ENCODE measurements at places on chromosomes 4 and X.

DNA sequence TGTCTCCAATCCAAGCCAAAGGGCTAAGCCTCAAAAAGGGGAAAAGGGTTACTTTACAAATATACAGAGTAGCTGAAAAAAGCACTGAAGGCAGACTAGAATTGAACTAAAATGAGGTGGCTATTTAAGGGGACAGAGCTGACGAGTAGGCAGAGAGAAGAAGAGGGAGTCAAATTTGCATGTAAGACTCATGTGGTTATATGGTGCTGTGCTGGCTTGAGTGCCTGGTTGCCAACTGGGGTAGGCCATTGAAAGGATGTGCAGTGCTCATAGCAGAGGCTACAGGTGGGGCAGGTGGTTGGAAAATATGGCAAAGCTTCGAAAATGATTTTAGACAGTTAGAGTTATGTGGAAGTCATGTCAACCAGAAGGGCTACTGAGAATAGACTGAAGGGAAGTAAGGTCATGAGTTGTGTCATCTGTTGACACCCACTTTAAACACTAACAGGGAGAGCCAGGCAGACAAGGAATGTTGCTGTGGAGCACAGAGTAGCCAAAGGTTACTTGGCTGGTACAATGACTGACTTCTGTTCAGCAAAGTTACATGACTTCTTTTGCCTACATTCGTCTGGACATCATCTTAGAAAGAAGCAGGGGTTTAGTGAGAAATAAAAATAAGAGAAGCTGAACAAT is 1210.4 kb downstream of the ADGRL3 start:
- DNase-seq = no peak

GRCh38 chr4:105147553-105148161 is 981 bp downstream of the TET2 start:
- peak; percentile 30 for DNase-seq

- DNase-seq = no peak
These were observed 282.2 kb upstream of the KLF3 start for GRCh38 chr4:38381788-38382187.

- no peak for DNase-seq
These were observed 144.3 kb downstream of the BEND2 start for GRCh38 chrX:18076434-18076833.

DNA sequence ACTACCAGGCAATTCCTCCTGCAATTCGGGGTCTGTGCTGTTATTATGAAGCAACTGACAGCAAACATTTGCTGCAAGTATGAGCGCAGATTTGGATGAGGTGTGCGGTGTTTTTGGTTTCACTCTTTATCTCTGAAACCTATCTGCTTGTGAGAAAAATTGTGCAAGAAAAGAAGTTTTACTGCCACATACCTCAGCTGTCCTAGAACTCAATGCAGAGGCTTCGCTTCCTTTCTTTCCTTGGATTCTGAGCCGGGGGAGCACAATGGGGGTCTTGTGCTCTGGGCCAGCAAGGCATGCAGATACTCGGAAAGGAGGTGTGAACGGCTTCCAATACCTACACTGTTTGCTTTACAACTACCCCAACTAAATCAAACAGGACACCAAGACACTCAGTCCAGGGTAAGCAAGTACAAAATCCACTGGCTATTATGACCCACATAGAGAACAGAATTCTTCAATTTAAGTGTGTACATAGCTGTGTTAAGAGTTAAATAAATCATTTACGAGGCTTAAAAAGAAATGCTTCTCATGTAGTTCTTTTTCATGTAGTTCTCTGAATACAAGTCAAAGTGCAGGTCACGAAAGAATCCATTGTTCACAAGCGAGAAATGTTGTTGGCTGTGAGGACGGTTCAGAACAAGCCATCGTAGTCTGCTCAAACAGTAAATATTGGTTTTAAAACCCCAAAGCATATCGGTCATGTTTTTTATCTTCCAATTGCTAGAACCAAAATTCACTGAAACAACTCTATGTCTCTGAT is 1.1 kb downstream of the SORBS2 start:
- DNase-seq = no peak

GRCh38 chr4:168825975-168826374 is 184.1 kb downstream of the CBR4 start:
- no peak for DNase-seq

GRCh38 chr4:37465296-37465695 is 220.8 kb downstream of the NWD2 start:
- no peak for DNase-seq

DNA sequence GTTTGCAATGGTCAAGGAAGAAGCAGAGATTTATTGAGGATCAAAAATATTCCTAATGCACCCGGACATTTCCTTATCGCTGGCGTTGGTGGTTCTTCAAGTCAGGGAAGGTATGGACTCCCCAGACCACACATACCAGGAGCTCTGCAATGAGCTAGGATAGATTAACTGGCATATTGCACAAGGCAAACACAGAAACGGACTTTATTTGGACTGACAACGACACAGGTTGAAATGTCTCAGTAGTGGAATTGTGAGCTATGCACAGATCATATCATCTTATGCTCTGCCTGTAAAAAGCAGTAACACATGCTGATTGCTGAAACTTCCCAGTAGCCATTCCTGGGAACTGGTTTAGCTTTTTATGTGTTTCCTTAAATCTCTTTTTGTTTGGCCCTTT is 1.7 kb downstream of the TSPAN7 start:
- DNase-seq = no peak

- no peak for DNase-seq
These were observed 34.8 kb upstream of the USP51 start for GRCh38 chrX:55524487-55524886.

GRCh38 chr4:150211799-150212445 is 133.7 kb downstream of the DCLK2 start:
- DNase-seq = no peak

- DNase-seq = no peak
These were observed 144.6 kb downstream of the SOX3 start for GRCh38 chrX:140360284-140360683.

- no peak for DNase-seq
These were observed 18.8 kb upstream of the SMIM14 start for GRCh38 chr4:39657465-39657864.
